ENCODE measurements at places on chromosomes 7 and 10.

- no peak for DNase-seq
Measured at GRCh38 chr7:44286182-44286617, 39.2 kb downstream of the CAMK2B start.

- no peak for DNase-seq
Measured at GRCh38 chr7:18727115-18727870, 231.7 kb downstream of the HDAC9 start.

GRCh38 chr7:23918856-23919255 lies 208.8 kb downstream of the STK31 start:
- no peak for DNase-seq

- DNase-seq: no peak
Measured at GRCh38 chr7:142248166-142249160, 9.4 kb downstream of the PRSS58 start.

- DNase-seq: no peak
Measured at GRCh38 chr10:6399231-6399741, 180.8 kb downstream of the PRKCQ start.

DNA sequence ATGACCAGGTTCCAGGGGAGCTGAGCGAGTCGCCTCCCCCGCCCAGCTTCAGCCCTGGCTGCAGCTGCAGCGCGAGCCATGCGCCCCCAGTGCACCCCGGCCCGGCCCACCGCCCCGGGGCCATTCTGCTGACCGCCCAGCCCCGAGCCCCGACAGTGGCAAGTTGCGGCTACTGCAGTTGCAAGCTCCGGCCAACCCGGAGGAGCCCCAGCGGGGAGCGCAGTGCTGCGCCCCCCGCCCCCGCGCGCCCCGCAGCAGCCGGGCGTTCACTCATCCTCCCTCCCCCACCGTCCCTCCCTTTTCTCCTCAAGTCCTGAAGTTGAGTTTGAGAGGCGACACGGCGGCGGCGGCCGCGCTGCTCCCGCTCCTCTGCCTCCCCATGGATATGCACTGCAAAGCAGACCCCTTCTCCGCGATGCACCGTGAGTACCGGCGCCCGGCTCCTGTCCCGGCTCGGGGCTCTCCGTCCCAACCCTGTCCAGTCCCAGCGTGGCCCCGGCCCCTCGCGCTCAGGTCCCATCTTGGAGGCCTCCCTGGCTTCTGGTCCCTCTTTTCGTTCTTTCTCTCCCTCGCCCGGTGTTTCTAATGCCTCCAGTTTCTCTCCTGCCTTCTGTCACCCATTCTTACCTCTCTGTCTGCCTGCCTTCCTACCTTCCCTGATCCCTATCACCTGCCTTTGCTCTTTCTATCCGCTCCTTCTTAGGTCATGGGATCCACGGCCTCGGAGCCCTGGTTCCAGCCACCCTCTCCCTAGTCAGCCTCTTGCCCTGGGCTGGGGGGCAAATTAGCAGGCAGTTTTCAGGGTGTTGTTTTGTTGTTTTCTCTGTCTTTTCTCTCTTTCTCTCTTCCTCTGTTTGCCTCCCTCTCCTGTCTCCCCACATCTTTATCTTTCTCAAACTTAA lies 751 bp downstream of the PAX2 start:
- no peak for DNase-seq

DNA sequence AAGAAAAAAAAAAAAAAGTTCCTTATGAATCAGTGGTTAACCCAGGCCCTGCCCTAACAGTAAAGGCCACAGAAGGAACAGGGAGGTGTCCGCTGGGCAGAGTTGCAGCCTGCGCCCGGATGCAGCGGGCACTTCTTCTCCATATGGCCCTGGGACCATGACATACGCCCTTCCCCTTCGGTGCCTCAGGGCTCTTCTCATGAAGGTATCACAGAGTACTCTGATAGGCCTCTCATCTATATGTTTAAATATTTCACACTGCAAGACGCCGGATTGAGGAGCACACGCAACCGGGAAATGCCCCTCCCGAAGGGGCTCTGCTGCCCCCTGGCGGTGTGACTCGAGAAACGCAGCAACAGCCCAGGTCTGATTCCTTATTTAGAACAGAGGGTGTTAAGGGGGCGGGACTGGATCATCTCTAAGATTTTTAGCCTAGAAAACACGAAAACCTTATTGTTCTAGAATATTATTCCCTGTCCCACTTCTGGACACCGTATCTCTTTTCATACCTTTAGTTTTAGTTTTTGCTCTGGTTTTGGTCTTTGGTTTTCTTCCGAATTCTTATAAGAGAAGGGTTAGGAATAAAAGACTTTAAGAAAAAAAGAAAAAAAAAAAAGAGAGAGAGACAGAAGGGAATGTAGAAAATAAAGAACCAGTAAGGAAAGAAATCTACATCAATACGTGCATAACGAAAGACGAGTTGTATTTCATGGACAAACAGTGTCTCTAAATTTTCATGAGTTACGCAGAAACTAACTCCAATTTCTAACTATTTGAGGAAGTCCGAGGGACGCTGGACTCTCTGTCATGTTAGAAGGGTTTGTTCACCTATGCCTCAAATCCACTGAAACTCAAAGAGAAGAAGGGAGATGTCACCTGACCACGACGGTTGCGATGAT lies 12.0 kb downstream of the DAGLB start:
- peak; percentile 44 for DNase-seq

DNA sequence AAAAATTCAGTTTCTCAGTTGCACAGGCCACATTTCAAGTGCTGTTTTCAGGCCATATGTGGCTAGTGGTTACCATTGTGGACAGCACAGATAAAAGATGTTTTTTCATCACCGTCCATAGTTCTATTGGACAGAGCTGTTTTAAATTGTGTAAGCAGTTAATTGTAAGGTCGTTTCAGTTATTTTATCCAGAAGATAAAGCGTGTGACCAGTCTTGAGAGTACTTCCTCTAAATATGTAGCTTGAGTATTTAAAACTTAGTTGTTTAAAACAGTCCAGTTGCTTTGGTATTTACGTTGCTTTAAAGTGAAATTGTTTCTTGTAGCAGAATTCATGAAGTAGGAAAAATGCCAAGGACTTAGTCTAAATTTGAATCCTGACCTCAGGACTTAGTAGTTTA lies 66.9 kb downstream of the ZNRF2 start:
- no peak for DNase-seq

DNA sequence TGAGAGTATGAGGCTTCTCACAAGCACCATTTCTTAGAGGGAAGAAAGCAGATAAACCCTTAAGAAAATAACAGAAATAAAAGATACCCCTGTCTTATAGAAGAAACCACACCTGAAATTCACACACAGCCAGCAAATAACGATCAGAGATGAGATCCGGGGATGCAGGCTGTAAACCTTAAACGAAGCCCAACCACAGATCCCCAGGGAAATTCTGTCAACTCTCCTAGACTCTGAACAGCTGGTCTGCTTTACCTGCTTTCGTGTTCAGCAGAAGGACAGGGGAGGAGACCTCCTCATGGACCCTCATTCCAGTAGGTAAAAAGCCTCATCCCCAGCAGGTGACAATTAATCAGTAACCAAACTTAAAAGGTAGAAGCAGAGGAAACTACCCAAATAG lies 45.0 kb downstream of the VOPP1 start:
- no peak for DNase-seq

DNA sequence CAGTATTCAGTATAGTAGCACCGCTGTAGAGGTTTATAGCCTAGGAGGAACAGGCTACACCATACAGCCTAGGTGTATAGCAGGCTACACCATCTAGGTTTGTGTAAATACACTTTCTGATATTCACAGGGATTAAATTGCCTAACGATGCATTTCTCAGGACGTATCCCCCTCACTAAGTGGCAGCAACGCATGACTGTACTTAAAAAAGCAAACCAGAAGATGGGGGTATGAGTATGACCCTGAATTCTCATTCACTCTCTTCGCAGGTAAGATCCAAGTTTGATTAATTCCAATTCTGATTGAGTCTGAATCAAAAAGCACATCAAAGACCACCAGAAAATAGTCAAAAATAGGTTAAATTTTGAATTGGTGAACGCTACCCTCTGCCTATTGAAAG lies 972 bp downstream of the ORC5 start:
- no peak for DNase-seq

GRCh38 chr7:27967639-27968038 lies 213.0 kb downstream of the JAZF1 start:
- DNase-seq: no peak

GRCh38 chr10:109961174-109962001 lies 38.1 kb upstream of the XPNPEP1 start:
- no peak for DNase-seq

GRCh38 chr10:37495415-37495814 lies 362.0 kb downstream of the ZNF248 start:
- no peak for DNase-seq

- DNase-seq: no peak
Measured at GRCh38 chr10:132056663-132057062, 9.1 kb upstream of the JAKMIP3 start.

- DNase-seq: no peak
Measured at GRCh38 chr7:137606061-137606674, 240.6 kb downstream of the DGKI start.

DNA sequence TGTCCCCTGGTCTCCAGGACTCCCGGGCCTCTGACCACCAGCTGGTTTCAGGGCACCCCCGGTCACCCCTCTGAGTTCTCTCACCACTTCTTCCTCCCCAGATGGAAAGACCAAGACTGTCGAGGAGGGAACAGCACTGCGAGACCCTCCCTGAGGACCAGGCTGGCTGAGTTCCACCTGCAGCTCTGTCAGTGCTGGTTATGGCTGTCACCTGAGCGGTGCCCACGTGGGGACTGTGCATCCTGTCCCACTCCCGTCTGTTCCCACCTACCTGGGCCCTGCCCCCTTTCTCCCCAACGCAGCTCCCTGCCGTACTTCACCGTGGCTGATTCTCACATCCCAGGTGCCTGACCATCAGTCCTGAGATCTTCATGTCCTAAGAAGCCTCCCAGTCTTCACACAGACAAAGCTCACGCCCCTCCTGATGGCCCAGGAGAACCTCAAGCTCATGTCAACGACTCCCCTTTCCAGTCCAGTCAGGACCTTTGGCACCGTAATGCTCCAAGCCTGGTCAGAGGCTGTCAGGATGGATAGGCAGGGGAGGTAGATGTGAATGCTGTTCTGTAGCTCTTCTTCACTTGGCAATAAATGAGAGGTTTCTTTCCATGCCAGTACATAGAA lies 159.7 kb downstream of the USP6NL start:
- no peak for DNase-seq

GRCh38 chr10:69573056-69573806 lies at the start of gene NEUROG3:
Gene NEUROG3, minus strand, starts transcription at chr10:69573422. Its CDS starts 379 bp downstream, at chr10:69573043.
- no peak for DNase-seq

DNA sequence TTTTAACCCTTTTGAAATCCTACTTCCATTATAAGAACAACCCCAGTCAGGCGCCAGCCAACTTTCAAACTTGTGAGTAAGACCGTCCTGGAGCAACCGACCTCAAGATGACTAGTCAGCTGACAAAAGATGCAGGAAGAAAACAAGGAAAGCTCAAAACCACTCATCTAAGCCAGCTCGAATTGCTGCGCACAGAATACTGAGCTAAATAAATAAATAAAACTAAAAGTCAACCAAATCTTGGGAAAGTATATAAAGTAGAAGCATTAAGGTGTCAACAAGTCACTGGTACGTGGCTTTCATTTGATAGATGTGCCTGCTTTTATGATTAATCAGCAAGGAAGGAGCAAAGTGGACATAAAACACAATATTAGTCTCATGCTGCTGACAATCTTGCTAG lies 1269.8 kb downstream of the XPNPEP1 start:
- DNase-seq: no peak

DNA sequence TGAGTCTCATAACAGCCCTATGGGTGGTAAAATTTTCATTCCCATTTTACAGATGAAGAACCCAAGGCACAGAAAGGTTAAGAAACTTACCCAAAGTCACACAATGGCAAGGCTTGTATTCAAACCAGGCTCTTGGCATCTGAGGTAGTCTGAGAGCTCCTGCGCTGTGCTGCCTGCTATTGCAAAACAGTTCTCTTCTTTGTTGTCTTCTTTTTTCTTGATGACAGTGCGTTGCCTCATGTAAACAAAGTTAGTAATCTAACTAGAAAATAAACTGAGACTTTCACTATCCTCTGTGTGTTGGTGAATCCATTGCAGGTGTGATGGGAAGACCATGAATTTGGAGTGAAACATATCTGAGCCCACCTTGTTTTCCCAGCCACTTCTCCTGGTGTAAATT lies 240.8 kb downstream of the PTEN start:
- DNase-seq: no peak

DNA sequence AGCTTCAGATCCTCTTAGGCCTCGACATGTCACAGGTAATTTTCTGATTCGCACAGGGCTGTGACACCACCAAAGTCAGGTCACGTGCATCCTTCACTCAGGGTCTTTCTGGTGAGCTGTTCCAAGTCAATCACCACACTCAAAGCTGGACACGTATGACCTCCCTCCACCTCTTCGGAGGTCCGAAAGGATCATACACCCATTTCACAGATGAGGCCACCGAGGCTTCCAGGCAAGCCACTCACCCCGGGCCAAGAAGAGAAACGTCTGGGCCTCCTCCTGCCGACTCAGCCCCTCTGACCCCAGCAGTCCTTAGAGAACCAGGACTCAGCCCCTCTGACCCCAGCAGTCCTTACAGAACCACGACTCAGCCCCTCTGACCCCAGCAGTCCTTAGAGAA lies 74.6 kb downstream of the FOXL3 start:
- no peak for DNase-seq

- DNase-seq: no peak
Measured at GRCh38 chr10:58982470-58983239, 193.8 kb upstream of the PHYHIPL start.

DNA sequence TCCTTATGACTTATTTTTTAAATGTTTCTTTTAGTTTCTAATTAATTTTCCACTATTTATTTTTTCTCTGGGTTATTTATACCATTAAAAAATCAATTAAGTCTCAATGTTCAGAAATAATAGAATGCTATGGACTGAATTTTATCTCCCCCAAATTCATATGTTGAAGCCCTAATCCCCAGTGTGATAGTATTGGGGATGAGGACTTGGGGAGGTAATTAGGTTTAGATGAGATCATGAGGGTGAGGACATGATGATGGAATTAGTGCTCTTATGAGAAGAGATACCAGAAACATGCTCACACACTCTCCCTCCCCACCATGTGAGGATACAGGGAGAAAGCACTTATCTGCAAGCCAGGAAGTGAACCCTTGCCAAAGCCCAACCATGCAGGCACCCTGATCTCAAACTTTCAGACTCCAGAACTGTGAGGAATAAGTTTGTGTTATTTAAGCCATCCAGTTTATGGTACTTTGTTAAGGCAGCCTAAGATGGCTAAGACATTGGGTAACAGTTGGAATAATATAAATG lies 202.6 kb downstream of the MDFIC start:
- DNase-seq: no peak

- no peak for DNase-seq
Measured at GRCh38 chr10:24622781-24623301, 100.8 kb downstream of the ARHGAP21 start.

GRCh38 chr10:93148476-93148875 lies 74.8 kb downstream of the CYP26A1 start:
- no peak for DNase-seq

- DNase-seq: no peak
Measured at GRCh38 chr7:23473844-23474093, 3.5 kb upstream of the IGF2BP3 start.

- DNase-seq: no peak
Measured at GRCh38 chr10:96422525-96422924, 63.7 kb upstream of the OPALIN start.

GRCh38 chr7:113008755-113009154 lies 77.9 kb downstream of the GPR85 start:
- DNase-seq: no peak

- DNase-seq: no peak
Measured at GRCh38 chr10:1137499-1138163, 81.4 kb downstream of the WDR37 start.

All from activated gamma-delta T cell (primary cell).